ENCODE measurements at places on chromosomes 12 and 14.

GRCh38 chr12:14260011-14260993 is 105.2 kb upstream of the ATF7IP start:
- peak; percentile 80 for DNase-seq

- DNase-seq = no peak
These were observed 276.7 kb downstream of the FOXN3 start for GRCh38 chr14:89140326-89140725.

DNA sequence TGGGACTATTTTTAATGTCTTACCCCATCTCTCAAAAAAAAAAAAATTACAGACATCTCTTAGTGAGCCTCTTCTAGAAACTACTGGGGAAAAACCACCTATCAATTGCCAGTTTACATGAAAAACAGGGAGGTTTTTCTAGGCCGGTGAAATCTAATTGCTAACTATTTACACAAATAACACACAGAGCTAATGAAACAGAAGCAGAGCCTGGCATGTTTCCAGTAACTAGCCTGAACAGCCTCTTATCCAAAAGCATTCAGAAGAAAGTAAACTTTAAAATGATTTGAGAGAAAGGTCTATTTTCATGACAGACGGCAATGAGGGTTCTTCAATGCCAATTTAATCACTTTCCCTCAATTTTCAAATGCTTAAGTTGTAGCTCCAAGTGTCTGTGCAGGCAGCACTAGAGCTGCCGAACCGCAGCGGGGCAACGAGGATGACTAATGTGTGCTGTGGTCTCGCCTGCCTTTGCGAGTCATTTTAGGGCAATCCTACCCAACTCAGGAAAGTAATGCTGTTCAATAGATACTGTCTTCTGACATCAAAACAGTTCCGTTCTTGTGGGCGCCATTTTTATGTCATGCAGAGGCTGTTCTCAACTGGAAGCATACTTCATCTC is 84.6 kb downstream of the SETD3 start:
- DNase-seq = no peak

GRCh38 chr14:72165229-72165698 is 233.0 kb downstream of the RGS6 start:
- DNase-seq = no peak

- no peak for DNase-seq
These were observed 25.0 kb downstream of the LARP4 start for GRCh38 chr12:50425589-50426258.

GRCh38 chr14:75961662-75962061 is 20.1 kb downstream of the TGFB3 start:
- DNase-seq = no peak

GRCh38 chr12:27779416-27779919 is 565 bp upstream of the KLHL42 start:
- DNase-seq = peak; percentile 60

DNA sequence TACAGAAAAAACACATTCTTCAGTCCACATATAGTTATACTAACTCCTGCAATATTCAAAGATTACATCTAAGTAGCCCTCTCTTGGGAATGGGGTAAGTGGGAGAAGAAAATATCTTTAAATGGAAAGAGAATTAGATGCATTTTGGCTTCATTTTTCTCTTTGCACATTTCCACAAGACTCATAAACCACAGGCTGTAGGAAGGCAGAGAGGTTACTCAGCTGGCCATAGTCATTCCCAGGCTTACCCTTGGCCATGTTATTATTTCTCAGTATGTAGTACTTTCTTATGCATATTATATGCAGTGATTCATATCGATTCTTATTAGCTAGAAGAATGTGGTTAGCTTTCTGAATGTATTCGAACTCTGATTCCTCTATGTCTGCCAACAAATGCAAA is 92.2 kb downstream of the PTPRR start:
- DNase-seq = no peak

- DNase-seq = no peak
These were observed 20.3 kb downstream of the PDE6H start for GRCh38 chr12:14993117-14993516.

GRCh38 chr12:108237272-108237671 is 101.8 kb downstream of the CMKLR1 start:
- no peak for DNase-seq

- no peak for DNase-seq
These were observed 13.8 kb downstream of the FBRSL1 start for GRCh38 chr12:132503618-132504204.

DNA sequence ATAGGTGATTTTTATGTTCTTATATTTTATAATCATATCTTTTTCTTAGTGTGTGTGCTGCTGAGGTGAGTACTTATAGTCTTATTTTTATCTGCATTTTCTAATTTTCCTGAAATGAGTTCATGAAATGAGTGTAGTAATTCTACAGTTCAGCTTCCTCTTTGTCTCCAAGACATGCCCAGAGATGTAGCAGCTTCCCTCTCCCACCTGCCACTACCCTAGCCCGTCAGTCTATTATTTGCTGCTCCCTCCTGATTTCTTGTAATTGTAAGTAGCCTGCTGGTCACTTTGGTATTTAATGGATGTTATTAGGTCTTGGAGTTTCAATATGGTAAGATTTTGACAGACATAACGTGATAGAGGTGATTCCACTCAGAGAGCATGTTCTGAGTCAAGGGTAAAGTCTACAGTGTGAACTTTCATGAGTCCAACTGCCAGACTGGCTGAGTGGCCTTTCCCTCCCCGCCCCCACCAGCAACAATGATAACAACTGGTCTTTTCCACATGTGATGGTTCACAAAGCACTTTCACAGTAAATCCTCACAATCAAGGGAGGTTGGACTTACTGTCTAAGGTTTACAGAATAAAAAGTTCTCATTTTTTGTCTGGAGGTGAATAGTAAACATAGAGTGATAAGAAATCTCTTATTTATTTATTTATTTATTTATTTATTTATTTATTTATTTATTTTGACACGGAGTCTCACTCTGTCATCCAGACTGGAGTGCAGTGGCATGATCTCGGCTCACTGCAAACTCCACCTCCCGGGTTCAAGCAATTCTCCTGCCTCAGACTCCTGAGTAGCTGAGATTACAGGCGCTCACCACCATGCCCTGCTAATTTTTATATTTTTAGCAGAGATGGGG is 4.2 kb upstream of the RIPK3 start:
- DNase-seq = no peak

DNA sequence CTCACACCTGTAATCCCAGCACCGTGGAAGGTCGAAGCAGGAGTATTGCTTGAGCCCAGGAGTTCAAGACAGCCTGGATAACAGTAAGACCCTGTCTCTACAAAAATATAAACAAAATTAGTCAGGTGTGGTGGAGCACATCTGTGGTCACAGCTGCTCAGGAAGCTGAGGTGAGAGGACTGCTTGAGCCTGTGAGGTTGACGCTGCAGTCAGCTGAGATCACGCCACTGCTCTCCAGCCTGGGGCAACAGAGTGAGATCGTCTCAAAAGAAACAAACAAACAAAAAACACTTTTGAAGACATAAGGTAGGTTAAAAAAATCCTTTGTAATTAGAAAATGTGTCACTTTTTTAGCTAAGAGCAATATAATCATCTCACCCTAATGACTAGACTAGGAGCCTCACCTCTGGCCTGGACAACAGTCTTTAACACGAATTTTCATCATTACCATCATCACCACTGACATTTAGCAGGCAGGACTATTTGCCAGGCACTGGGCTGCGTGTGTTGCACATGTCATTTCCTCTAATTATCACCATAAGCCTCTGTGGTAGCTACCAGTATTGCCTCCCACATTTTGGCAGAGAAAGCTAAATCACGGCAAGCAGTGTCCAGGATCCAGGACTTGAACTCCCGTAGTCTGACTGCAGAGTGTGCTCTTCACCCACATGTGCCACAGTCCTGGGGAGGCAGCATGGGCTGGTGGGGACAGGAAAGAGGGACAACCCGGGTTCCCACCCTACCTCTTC is 4.6 kb upstream of the SYCP3 start:
- DNase-seq = no peak

GRCh38 chr12:66241061-66242043 is 52.3 kb downstream of the IRAK3 start:
- no peak for DNase-seq

DNA sequence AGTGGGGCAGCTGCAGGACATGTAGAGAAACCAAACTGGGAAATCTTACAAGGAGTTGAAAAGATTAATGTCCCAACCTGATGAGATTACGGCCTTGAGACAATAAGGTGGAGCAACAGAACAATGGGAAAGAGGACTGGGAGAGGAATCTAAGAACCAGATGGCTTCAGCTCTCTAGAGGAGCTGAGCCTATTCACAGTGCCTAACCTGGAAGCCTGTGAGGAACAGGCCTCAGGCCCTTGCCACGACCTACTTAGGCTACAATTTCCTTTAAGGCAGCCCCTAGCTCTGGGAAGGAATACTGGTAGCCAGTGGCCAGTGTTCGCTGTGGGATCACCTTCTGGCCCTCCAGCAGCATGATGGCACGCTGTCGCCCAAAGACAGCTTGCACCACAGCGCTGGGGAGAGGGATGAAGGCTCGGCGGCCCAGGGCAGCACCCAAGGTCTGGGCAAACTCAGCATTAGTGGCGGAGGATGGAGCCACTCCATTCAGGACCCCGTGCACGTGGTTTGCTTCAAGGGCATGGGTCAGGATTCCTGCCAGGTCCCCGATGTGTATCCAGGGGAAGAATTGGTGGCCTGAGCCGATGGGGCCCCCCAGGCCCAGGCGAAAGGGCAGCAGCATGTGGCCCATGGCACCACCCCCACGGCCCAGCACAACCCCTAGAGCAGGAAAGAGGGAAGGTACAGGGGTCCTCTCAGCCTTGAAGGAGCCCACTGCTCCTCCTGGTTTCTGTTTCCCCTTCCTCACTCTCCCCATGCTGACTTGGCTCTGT is 2.6 kb downstream of the SDR39U1 start:
- no peak for DNase-seq

- no peak for DNase-seq
These were observed 51.7 kb upstream of the RASSF8 start for GRCh38 chr12:25906651-25907340.

DNA sequence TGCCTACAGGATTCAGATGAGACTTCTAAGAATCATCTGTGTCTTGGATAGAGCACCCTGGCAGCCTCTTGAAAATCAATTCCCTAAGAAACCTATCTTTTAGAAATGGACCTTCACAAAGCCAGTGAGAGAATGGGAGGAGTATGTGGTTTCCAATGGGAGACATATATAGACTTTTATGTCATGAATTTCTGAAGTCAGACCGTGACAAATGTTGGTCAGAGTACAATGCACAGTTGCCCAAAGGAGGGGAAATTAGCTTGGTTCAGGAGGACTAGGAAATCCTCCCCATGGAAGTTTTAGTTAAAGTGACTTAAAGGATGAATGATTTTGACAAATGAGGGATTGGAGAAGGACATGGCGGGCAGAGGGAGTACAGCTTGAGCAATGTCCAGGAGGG is 194.4 kb downstream of the DAD1 start:
- DNase-seq = no peak

DNA sequence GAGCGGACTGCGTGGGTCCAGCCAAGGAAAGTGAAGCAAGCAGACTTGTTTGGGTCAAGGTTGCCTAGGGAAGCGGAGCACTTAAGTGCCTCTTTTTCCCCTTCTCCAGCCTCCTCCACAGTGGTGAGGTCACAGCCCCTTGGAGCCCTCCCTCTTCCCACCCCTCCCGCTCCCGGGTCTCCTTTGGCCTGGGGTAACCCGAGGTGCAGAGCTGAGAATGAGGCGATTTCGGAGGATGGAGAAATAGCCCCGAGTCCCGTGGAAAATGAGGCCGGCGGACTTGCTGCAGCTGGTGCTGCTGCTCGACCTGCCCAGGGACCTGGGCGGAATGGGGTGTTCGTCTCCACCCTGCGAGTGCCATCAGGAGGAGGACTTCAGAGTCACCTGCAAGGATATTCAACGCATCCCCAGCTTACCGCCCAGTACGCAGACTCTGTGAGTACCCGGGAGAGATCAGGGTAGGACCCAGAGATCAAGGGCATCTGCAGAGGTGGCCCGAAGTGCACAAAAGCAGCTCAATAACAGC is at the start of gene TSHR:
Gene TSHR, plus strand, starts transcription at position 206 of the 526 bp plus-strand sequence. Its CDS starts 60 bp downstream, at position 266.
- no peak for DNase-seq

DNA sequence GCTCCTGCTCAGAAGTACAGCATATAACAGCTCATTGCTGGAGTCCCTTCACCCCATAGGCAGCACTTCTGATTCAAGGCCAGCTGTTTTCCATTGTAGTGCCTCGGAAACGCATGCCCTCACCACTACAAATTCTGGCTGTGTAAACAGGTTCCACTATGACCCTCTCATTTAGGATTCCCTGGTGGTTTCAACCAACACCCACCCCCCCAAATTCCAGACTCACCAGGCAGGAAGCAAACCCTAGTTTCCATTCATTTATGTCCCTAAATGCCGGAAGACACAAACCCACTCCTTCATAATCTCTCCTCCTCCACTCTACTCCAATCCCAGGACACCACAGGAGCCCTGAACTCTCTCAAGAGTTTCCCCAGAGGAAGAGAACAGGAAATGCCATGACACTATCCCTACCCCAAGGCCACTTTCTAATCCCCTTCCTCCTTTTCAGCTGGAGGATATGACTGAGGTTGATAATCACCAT is 75.9 kb upstream of the TMPO start:
- DNase-seq = no peak

GRCh38 chr12:94318181-94318580 is 141.5 kb downstream of the CEP83 start:
- DNase-seq = no peak

DNA sequence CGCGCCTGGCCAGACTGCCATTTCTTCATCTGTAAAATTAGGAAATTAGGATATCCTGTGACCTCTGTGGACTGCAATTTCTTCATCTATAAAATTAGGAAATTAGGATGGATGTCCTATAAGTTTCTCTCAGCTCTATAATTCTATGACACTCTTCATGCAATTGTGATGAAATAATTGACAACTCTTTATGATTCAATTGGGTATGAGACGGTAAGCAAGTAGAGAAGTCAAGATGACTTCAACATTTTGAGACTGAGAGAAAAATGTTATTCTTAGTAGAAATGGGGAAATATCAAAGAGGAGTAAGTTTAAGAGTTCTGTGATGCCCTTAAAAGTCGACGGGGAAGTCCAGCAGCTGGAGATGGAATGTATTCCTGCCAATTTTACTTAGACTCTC is 12.0 kb downstream of the KIAA0586 start:
- DNase-seq = no peak

DNA sequence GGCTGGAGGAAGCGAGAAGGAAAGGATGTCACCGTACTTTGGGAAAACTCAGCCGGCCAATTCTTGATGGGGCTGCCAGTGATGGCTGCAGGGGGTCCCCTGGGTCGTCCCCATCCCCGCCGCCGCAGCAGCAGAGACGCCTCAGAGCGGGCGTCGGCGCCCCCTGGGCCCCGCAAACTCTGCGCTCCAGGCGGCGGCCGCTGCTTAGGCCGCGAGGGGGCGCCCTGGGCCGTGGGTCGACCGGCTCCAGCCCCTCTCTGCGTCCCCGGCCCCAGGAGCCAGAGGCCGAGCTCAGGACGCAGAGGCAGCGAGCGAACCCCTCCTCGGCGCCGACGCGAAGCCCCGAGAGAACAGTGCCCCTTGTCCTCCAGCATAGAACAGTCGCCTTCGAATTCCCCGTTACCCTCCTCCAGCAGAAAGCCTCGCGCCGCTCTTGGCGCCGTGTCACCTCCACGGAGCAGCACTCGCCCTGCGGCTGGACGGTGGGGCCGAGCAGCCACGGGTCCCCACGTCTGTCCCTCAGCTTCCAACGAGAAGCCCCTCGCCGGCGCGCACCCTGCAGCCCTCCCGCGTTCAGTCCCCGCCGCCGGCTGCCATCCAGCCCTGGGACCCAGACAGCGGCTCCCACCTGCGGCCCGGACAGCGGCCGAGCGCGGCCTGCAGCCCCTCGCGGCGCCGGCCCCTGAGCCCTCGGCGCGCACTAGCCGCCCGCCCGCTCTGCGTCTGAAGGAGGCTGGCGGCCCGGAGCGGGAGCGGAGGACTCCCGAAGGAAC is 106.6 kb downstream of the PRICKLE1 start:
- peak; percentile 37 for DNase-seq
